ENCODE measurements at places on chromosomes 13 and 19.

GRCh38 chr13:110258876-110259631 is 47.9 kb downstream of the COL4A1 start:
- DNase-seq: no peak

- DNase-seq: no peak
These were observed 43.2 kb downstream of the FLT3 start for GRCh38 chr13:28056970-28057712.

- no peak for DNase-seq
These were observed 32.5 kb downstream of the ZNF567 start for GRCh38 chr19:36719687-36720556.

DNA sequence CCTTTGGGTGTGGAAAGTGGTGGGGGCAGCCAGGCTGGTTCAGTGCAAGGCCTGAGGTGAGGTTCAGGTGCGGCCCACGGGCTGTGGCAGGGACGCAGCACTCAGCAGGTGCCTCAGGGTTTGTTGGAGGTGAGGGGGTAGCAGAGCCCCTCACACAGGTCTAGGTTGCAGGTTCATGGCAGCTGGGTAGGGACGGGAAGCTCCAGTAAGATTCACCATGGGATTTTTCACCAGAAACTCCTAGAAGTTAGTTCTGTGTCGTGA is 14.0 kb downstream of the MCF2L start:
- DNase-seq: no peak

GRCh38 chr13:32234914-32235313 is 80.2 kb downstream of the ZAR1L start:
- no peak for DNase-seq

DNA sequence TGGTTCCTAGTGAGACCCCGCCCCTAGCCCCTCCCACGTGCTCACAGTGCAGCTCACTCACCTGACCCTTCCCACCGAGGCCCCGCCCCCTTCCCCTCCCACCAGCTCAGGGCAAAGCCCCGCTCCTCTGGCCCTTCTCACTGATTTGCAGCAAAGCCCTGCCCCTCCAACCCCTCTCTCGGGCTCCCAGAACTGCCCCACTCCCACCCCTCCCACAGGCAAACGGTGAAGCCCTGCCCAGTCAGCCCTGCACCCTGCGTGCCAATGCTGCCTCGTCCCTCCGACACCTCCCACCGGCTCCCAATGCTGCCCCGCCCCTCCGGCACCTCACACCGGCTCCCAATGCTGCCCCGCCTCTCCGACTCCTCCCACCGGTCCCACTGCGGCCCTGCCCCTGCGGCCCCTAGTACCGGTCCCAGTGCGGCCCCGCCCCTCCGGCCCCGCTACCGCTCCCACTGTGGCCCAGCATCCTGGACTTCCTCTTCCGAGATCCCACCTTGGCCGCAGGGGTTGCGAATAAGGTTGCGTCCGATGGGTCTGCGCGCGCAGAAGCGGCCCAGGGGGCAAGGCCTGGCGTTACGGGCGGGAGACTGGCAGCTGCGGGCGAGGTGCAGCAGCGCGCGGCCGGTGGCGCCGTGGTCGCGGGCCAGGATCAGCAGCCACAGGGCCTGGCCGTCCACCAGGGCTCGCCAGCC is 834 bp downstream of the FBXO27 start:
- peak; percentile 72 for DNase-seq
